ENCODE measurements at places on chromosomes 6 and 20.

GRCh38 chr20:44135012-44135412, 52.0 kb downstream of the JPH2 start:
- DNase-seq: no peak

GRCh38 chr6:39196673-39197091, 32.6 kb downstream of the KCNK5 start:
- DNase-seq: no peak

GRCh38 chr6:122428781-122429180, 29.3 kb downstream of the HSF2 start:
- DNase-seq: no peak

DNA sequence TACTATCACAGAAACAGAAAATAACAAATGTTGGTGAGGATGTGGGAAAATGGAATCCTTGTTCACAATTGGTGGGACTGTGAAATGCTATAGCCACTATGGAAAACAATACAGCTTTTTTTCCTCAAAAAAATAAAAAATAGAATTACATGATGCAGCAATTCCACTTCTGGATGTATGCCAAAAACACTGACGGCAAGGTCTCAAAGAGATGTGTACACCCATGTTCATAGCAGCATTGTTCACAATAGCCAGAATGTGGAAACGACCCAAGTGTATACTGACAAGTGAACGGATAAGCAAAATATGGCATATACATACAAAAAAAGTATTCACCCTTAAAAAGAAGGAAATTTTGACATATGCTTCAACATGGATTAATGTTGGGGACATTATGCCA, 213.4 kb downstream of the KHDC1L start:
- no peak for DNase-seq

DNA sequence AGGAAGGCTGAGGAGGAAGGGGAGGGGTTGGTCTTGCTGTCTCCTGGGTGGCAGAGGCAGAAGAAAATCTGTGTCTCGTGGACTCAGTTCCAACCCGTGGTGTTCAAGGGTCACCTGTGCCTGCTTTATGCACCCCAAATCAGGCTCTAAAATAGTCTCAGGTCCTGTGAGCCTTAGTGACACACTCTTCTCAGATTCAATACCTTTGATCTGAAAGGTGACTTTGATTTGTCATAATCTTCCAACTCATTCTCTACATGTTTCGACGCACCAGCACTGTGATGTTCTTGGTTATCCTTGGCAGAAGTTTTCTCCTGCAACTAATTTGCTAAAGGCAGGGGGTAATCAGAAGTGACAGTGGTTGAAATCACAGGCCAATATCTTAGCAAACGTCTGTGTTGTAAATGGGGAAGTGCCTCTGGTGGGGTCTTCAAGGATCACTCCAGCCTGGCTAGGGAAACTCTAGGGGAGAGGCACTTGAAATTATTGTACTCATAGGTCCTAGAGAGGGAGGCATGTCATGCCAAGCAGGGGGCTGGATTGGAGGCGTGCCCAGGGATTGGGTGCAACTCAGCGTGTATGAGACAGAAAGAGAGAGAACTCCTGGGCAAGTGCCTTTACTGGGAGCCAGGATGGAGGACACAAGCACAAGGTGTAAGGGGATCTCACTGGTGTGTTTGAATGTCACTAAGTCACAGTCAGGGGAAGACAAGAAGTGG, 19.0 kb upstream of the PRND start:
- no peak for DNase-seq

DNA sequence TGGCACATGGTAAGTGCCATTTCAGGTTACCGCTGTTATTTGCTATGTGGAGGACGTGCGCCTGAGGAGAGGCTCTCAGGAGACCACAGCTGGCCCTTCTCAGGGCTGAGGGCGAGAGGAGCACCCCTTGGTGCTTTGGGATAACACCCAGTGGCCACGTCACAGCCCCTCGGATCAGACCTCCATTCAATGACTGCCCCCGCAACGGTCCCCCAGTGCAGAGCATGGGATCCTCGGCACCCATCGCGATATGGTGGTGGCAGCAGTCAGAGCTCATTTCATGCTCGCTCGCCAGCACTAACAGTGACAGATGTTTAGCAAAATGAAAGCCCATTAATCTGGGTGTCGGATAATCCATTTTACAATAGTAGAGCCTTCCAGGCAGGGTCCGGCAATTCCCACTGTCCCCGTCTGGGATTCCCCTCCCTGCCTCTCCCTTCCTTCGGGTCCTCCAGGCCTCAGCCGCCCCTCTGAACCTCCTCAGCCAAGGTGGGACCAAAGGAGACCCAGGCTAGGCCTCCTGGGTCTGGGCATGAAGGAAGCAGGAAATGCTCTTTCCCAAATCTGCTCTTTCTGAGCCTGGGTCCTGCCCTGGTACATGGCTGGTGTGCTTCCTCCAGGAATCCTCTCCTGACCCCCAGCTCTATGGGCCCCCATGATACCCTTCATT, 117.1 kb downstream of the GRM4 start:
- no peak for DNase-seq

- no peak for DNase-seq
Observed at GRCh38 chr6:146912730-146913685, 291.2 kb upstream of the STXBP5 start.

GRCh38 chr6:79269877-79270276, 35.4 kb upstream of the HMGN3 start:
- DNase-seq: no peak

DNA sequence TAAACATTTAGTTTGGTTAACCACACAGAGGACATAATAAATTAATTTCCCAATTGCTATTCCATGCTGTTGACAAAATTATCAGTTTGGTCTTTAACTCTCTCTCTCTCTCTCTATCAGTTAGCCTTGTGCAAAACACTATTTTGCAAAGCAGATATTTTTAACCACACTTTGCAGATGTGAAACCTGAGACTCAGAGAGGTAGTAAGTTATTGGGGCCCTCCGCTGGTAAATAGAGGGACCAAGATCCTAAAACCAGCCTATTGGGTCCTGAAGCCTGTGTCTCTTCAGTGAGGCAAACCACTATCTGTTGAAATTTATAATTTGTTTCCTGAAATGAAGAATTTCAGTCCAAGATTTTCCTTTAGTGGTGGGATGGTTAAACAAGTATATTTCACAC, 231.0 kb downstream of the SOD2 start:
- DNase-seq: no peak

DNA sequence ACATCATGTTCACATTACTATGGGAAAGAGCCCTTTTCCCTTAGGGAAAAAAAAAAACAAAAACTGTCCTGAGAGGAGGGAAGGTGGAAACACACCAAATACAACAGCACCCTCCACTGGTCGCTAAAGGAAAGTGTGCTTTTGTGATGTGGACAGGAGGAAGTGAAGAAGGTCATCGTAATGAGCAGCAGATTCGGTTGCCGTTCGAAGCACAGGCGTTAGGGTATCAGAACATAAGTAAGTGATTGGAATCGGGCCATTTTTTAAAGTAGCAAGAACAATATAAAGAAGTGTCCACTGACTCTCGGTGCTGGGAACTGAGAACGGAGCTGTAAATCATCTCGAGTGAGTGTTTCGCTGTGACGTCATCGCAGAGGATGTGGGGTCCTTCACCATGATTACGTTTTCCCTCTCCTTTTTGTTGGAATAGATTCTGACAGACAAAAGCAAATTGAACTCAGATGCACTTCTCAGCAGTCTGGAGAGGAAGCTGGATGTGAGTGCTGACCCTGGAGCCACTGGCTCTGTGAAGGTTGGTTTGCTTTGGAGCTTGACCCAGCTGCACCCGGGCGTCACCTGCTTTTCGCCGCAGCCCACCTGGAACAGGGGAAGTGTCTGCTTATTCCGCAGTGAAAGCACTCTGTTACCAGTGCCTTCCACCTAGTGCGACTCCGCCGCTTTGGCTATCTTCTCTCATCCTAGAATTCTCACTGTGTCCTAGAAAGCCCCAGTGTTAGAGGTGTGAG, 203.6 kb upstream of the GMDS start:
- peak; percentile 65 for DNase-seq

GRCh38 chr6:144145541-144145940, 4.8 kb upstream of the STX11 start:
- no peak for DNase-seq

GRCh38 chr6:45432977-45433376, 55.2 kb upstream of the SUPT3H start:
- DNase-seq: no peak

- no peak for DNase-seq
Observed at GRCh38 chr20:24194143-24194542, 205.6 kb upstream of the GGTLC1 start.

DNA sequence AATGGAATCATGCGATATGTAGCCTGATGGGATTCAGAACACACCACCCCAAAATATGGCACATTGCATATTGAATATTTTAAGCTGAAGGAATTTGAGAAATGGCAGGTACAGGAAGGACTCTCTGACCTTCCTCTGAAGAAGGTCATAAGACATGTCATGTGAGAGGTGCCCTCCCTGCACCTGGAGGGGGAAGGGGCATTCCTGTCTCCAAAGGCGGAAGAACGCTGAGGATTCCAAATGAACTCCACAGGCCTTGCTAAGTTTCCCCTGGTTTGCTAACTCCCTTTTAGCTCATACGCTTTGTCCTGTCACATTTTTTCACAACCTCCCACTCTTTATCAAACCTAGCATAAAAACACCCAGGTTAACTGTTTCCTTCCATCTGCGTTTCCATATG, 347.8 kb downstream of the CDKAL1 start:
- no peak for DNase-seq

- DNase-seq: no peak
Observed at GRCh38 chr6:35931120-35931561, 10.2 kb upstream of the SRPK1 start.

DNA sequence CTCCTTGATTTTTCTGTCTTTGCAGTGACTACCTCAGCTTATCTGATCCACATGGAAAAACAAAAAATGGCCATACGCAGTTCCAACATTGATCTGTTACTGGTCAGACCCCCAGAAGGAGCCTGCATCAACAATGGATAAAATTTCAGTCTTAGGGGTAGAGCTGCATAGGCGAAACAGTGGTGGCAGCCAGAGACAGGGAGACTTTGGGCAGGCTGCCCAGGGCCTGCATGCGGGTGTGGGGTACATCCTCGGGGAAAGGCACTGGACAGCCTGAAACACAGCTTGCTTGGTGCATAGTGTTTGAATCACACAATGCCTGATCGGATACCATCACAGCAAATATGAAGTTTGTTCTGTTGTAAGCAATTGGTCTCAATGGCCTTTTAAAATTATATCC, 847.8 kb downstream of the QKI start:
- DNase-seq: no peak

DNA sequence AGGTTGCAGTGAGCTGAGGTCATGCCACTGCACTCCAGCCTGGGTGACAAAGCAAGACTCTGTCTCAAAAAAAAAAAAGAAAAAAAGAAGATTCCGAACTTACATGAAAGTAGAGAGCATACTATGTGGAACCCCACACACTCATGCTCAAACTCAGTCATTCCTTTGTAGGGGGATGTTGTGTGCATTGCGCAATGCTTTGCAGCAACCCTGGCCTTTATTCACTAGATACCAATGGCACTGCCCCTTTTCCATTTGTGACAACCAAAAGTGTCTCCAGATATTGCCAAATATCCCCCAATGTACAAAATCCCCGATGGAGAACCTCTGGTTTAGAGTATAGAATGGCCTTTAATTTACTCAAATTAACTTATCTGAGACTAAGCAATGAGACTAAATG, 158.6 kb downstream of the GJA1 start:
- DNase-seq: no peak

- DNase-seq: no peak
Observed at GRCh38 chr6:167726043-167726621, 100.6 kb upstream of the AFDN start.

DNA sequence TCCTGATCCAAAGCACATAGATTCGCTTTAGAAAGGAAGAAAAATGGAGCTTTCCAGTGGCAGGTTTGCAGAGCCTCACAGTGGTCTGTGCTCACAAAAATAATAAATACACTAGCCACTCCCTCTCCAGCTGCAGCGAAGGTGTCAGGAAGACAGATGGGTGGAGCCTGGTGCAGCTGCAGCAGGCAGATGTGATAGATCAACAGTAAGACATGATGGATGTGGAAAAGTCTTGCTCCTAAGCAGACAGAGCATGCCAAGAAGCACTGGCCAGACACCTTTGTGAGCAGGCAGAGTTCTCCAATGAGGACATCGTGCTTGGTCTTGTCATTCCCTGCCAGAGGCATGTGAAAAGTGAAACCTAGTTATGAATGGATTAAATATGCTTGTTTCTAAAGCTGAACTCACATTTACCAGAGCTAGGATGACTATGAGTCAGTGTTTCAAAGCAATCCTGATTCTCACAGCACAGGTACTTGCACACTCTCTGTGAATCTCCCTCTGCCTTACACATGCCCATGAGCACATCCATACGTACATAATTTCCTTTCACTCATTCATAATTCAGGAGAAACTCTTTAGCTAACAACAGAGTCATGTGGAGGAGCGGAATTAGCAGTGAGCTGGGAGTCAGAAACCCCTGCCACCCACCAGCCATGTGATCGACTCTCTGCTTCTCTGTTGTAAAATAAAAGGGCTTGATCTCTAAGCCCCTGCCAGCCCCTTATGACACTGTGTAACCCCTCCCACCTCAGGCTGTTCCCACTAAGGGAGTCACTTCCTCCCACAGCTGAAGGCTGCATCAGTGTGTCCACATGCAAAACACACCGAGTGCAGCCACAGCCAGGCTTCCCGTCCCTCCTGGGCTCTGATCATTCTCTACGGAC, 111.2 kb downstream of the SCML4 start:
- peak; percentile 1 for DNase-seq

- DNase-seq: no peak
Observed at GRCh38 chr6:44177691-44178423, 19.2 kb downstream of the CAPN11 start.

DNA sequence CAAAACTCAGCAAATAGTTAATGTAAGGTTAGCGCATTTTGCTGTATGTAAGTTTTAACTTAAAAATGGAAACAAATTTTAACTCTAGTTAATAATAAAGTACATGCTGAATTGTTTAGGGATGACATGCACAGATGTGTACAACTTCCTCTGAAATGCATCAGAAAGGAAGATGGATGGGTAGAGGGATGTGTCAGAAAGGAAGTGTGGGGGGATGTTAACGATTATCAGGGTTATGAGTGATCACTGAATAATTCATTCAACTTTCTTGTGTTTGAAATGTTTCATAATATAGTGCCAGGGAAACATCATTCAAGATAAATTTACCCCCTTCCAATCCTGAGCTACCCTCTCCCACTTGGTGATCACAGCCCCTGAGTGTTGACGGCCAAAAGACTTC, 87.6 kb downstream of the FOXA2 start:
- DNase-seq: no peak

- DNase-seq: no peak
Observed at GRCh38 chr6:30613251-30614043, 3.6 kb downstream of the PPP1R10 start.

Measured in pons (tissue), 1 donor.